ENCODE measurements at places on chromosomes 7 and 10. TPM values are rescaled to one million over a fixed set of nuclear protein-coding genes. Genes with fewer than 3 reads are reported as not detected.

The ADCK2 gene
- total RNA-seq, result 11.3 TPM

GRCh38 chr7:2031451-2031845 lies 201.3 kb downstream of the MAD1L1 start:
- no peaks in the 10 kb centered on the region for H3K27me3 ChIP-seq
- H3K4me1 ChIP-seq, result peaks cover 22% of the 10 kb centered on the region
- no peak for DNase-seq
- H3K27ac ChIP-seq, result no peak overlapping the region
- H3K4me3 ChIP-seq, result no peak overlapping the region

DNA sequence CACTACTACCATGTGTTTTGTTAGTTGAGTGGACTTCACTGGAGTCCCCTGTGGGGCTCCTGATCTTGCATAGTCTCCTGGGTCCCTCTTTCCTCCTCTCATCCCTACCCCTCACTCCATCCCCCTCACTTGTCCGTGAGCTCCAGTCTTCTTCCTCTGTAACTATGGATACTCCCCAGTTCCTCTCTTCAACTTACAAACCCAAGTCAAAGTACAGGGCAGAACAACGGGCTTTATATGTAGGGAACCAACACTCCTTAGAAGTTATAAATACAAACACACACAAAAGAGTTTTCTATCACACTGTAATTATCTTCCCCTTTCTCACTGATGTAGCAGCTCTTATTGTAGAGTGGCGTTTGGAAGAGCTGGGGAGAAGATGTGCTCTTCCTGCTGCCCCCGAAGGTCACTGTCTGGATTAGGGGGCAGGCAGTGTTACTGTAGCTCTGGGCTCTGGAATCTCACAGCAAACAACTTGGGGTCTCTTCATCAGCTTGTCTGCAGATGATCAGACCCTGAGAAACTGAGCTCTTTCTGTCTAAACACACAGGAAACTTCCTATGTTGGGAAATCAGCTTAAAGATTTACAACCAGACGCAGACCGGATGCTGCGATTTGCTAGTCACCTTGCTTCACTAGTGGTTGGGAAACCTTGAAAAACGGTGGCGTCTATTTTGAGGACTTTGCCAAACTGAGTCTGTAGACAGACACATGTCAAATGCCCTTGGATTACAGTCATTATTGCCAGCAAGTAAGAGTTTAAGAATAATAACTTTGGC lies 13.6 kb downstream of the SNX10 start:
- no peak overlapping the region for H3K4me3 ChIP-seq
- no peak for DNase-seq
- no peak overlapping the region for H3K27ac ChIP-seq
- H3K4me1 ChIP-seq, result no peaks in the 10 kb centered on the region
- no peaks in the 10 kb centered on the region for H3K27me3 ChIP-seq

DNA sequence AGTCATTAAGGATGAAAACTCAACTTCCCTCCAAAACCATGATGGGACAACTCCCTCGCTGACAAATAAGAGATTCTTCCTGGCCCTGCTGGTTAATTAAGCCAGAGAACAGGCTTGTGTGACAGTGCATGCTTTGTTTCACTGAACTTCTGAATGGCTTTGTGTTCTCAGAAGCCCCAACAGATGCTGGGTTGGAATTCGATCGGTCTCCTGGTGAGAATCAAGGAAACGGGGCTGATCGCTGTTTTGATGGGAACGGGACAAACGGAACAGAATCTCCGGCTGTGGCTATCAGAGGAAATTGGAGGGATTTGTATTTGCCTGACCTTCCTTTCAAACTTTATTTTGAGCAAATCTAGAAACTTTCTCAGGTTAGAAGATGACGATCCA lies 145.0 kb downstream of the RNF216 start:
- H3K27ac ChIP-seq, result no peak overlapping the region
- no peak overlapping the region for H3K4me3 ChIP-seq
- no peaks in the 10 kb centered on the region for H3K27me3 ChIP-seq
- H3K36me3 ChIP-seq, result no peaks in the 10 kb centered on the region
- H3K4me1 ChIP-seq, result peaks cover 19% of the 10 kb centered on the region

All from lung (tissue), 17 donors.